Neuronal stem cell (in vitro differentiated cells): ENCODE measurements at places on chromosomes 7 and 10.

DNA sequence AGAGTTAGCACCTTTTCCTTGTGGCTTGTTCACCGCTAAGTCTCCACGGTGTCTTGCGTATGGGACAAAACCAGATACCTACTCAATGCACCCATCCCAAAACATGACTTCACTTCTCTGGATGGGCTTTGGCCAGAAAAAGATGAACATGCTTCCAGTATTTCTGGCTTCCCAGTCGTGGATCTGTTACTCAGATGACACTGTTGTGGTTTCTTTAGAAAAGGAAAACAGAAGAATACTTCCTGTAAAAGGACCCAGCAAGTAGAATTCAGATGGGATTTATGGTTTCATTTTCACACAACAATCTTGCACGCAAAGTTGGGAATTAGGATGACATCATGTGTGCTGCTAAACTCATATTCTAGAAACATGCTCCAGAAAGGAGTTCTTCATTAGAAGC lies 216.7 kb downstream of the ADAM12 start:
- no peak for DNase-seq
- no peak overlapping the region for H3K4me3 ChIP-seq
- H3K27me3 ChIP-seq = no peaks in the 10 kb centered on the region
- no peak overlapping the region for H3K27ac ChIP-seq

DNA sequence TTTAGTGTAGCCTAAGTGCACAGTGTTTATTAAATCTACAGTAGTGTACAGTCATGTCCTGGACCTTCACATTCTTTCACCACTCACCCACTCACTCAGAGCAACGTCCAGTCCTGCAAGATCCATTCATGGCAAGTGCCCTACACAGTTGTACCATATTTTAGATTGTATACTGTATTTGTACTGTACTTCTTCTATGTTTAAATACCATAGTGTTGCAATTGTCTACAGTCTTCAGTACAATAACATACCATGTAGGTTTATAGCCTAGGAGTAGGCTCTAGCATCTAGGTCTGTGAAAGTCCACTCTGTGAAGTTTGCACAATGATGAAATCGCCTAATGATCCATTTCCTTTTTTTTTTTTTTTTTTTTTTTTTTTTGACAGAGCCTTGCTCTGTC lies 12.0 kb downstream of the EEPD1 start:
- no peak overlapping the region for H3K27ac ChIP-seq
- H3K4me3 ChIP-seq = no peak overlapping the region
- no peak for DNase-seq
- H3K4me1 ChIP-seq = no peaks in the 10 kb centered on the region
- no peaks in the 10 kb centered on the region for H3K27me3 ChIP-seq
- no peaks in the 10 kb centered on the region for H3K36me3 ChIP-seq

- no peaks in the 10 kb centered on the region for H3K27me3 ChIP-seq
- H3K4me1 ChIP-seq = no peaks in the 10 kb centered on the region
- DNase-seq = no peak
- no peaks in the 10 kb centered on the region for H3K36me3 ChIP-seq
- H3K27ac ChIP-seq = no peak overlapping the region
Measured at GRCh38 chr10:98620503-98620902, 173.8 kb upstream of the HPS1 start.

DNA sequence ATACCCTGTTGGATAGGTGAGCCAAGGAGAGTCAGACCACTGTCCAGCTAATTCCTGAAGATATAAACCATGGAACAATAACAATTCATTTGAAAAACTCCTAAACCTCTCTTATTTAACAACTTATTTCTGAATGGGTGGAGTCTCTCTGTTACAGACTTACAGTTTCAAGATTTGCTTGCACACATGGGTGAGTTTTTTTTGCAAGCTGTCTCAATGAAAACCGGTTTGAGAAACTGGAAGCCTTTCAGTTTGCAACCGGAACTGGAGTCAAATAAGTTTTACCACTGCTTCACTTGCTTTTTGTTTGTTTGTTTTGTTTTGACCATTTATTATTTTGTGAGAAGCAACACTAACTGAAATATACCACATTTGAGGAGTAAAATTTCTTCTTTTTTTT lies 243.8 kb downstream of the MTERF1 start:
- DNase-seq = no peak
- H3K4me1 ChIP-seq = peaks cover 12% of the 10 kb centered on the region
- H3K27ac ChIP-seq = no peak overlapping the region
- H3K36me3 ChIP-seq = no peaks in the 10 kb centered on the region

GRCh38 chr7:1243964-1244416 lies 11.3 kb downstream of the UNCX start:
- peaks cover 96% of the 10 kb centered on the region for H3K27me3 ChIP-seq
- DNase-seq = no peak
- no peaks in the 10 kb centered on the region for H3K36me3 ChIP-seq
- H3K4me1 ChIP-seq = peaks cover 10% of the 10 kb centered on the region
- no peak overlapping the region for H3K4me3 ChIP-seq

GRCh38 chr7:131012477-131013031 lies 278.5 kb upstream of the KLF14 start:
- peaks cover 4% of the 10 kb centered on the region for H3K4me1 ChIP-seq
- DNase-seq = no peak
- H3K27ac ChIP-seq = no peak overlapping the region
- H3K27me3 ChIP-seq = no peaks in the 10 kb centered on the region
- H3K36me3 ChIP-seq = no peaks in the 10 kb centered on the region

DNA sequence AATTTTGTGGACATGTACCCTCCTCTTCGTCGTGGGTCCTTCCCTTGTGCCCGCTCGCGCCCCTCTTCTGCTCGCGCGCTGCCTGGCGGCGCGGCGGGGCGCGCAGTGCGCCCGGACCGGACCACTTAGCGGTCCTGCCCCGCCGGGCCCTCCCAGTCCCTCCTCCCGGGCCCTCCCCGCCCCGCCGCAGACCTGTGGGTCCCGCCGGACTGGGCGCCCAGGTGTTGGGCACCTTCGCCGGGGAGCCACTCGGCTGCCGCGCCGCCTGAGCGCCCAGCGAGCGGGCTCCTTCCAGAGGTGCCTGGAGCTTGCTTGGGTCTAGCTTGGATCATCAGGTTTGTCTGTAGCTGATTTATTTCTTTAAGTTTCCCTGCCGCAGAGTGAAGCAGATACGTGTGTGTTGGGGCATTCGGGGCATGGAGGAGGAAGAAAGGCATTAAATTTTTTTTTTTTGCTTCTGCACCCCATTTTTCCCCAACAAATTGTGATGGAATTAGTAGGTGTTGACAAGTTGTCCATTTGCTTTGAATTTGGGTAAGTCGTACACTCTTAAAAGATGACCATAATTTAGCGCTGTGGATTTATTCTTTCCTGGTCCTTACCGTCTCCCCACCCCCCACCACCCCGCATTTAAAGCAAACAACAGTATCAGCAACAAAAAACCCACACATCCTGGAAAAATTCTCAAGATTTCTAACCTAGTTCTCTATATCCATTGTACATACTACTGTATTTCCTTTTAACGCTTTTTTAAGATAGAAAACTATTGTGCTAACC lies 905 bp downstream of the C1GALT1 start:
- H3K4me1 ChIP-seq = peaks cover 5% of the 10 kb centered on the region
- no peaks in the 10 kb centered on the region for H3K27me3 ChIP-seq
- no peak for DNase-seq
- H3K27ac ChIP-seq = peak overlapping the region; percentile 92

- H3K27ac ChIP-seq = no peak overlapping the region
- no peaks in the 10 kb centered on the region for H3K36me3 ChIP-seq
- no peak for DNase-seq
- H3K4me1 ChIP-seq = no peaks in the 10 kb centered on the region
Measured at GRCh38 chr7:29749701-29750321, 56.5 kb upstream of the WIPF3 start.

DNA sequence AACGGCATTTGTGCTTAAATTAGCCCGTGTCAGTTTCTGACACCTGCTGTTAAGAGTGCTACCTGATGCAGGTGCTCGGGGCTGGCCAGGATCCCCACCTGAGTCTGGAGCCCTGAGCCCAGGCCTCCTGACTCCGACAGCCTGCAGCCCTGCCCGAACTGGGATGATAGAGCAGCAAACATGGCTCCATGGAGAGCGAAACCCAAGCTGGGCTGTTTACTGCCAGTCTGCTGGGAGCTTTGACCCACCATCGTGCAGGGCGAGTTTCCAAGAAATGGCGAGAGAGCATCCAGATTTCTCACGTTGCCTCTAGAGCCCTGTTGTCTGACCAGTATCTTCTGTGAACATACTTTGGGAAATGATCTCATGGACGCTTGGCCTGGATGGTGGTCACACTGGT lies 66.2 kb downstream of the MGMT start:
- H3K4me3 ChIP-seq = no peak overlapping the region
- no peaks in the 10 kb centered on the region for H3K36me3 ChIP-seq
- H3K4me1 ChIP-seq = peaks cover 14% of the 10 kb centered on the region
- no peak for DNase-seq

DNA sequence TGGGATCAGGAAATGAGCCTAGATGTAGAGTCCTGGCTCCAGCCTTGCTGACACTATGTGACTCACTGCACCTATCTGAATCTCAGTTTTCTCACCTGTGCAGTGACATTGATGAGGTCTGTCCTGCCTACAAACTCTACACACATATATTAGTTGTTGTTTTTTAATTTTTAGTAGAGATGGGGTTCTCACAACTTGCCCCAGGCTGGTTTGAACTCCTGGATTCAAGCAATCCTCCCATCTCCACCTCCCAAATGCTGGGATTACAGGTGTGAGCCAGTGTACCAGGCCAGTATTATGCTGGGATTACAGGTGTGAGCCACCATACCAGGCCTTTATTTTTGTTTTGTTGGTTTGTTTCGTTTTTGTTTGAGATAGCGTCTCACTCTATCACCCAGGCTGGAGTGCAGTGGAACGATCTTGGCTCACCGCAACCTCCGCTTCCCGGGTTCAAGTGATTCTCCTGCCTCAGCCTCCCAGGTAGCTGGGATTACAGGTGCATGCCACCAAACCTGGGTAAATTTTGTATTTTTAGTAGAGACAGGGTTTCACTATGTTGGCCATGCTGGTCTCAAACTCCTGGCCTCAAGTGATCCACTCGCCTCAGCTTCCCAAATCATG lies 11.8 kb upstream of the DDIT4 start:
- H3K4me3 ChIP-seq = peak overlapping the region; percentile 52
- no peaks in the 10 kb centered on the region for H3K27me3 ChIP-seq
- peaks cover 33% of the 10 kb centered on the region for H3K4me1 ChIP-seq
- DNase-seq = no peak
- peak overlapping the region; percentile 92 for H3K27ac ChIP-seq
- no peaks in the 10 kb centered on the region for H3K36me3 ChIP-seq

DNA sequence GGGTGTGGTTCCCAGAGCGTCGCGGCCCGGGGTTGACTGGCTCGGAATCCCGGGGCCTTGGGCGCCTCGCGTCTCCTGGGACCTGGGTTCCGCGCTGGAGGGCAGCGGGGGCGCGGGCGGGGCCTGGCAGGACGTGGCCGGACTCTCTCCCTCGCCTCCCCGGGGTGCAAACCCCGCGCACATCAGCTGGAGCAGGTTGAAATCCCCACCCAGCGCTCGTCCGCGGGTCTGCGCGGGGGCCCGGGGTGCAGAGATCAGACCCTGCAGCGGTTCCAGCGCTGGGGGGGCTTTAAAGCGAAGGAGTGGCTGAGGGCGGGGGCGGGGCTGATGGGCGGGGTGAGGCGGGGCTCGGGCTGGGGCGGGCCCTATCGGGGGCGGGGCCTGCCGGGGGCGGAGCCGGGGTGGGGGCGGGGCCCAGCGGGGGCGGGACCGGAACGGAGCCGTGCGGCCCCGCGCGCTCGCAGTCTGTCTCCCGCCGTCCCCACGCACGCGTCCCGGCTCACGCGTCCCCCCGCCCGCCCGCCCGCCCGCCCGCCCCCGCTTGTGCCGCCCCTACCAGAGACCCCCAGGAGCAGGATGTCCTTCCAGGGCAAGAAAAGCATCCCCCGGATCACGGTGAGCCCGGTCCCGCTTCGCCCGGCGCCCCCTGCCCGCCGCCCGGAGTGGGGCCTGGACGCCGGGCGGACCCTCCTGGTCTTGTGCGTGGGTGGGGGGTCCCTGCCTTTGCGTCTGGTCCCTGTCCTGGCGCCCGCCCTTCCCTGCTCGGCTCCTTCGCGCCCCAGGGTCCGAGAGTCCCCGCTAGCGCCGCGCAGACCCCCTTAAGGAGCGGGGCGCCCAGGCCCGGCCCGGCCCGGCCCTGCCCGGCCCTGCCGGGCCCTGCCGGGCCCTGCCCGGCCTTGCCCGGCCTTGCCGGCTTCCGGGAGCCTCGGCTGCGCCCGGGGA lies at the start of gene DPYSL4:
Gene DPYSL4 (plus strand): TSS at position 461 of the 942 bp plus-strand sequence. CDS start 116 bp downstream, at position 577.
- H3K27ac ChIP-seq = no peak within 1 kb of the TSS
- no peak for DNase-seq
- peaks cover 35% of the 10 kb centered on the region for H3K36me3 ChIP-seq
- peaks cover 48% of the 10 kb centered on the region for H3K27me3 ChIP-seq
- H3K4me3 ChIP-seq = peak within 1 kb of the TSS; percentile 94

- peaks cover 25% of the 10 kb centered on the region for H3K4me1 ChIP-seq
- DNase-seq = peak; percentile 66
- no peak overlapping the region for H3K27ac ChIP-seq
- no peaks in the 10 kb centered on the region for H3K27me3 ChIP-seq
- no peaks in the 10 kb centered on the region for H3K36me3 ChIP-seq
- H3K4me3 ChIP-seq = no peak overlapping the region
Measured at GRCh38 chr10:44974628-44975430, 3.8 kb downstream of the DEPP1 start.

GRCh38 chr7:151402029-151402835 lies 7.6 kb downstream of the WDR86 start:
- peaks cover 1% of the 10 kb centered on the region for H3K4me1 ChIP-seq
- H3K27me3 ChIP-seq = peaks cover 2% of the 10 kb centered on the region
- peaks cover 27% of the 10 kb centered on the region for H3K36me3 ChIP-seq
- no peak for DNase-seq
- no peak overlapping the region for H3K27ac ChIP-seq

GRCh38 chr7:2006231-2006771 lies 226.4 kb downstream of the MAD1L1 start:
- H3K27me3 ChIP-seq = no peaks in the 10 kb centered on the region
- H3K27ac ChIP-seq = no peak overlapping the region
- peaks cover 3% of the 10 kb centered on the region for H3K36me3 ChIP-seq
- no peak overlapping the region for H3K4me3 ChIP-seq

DNA sequence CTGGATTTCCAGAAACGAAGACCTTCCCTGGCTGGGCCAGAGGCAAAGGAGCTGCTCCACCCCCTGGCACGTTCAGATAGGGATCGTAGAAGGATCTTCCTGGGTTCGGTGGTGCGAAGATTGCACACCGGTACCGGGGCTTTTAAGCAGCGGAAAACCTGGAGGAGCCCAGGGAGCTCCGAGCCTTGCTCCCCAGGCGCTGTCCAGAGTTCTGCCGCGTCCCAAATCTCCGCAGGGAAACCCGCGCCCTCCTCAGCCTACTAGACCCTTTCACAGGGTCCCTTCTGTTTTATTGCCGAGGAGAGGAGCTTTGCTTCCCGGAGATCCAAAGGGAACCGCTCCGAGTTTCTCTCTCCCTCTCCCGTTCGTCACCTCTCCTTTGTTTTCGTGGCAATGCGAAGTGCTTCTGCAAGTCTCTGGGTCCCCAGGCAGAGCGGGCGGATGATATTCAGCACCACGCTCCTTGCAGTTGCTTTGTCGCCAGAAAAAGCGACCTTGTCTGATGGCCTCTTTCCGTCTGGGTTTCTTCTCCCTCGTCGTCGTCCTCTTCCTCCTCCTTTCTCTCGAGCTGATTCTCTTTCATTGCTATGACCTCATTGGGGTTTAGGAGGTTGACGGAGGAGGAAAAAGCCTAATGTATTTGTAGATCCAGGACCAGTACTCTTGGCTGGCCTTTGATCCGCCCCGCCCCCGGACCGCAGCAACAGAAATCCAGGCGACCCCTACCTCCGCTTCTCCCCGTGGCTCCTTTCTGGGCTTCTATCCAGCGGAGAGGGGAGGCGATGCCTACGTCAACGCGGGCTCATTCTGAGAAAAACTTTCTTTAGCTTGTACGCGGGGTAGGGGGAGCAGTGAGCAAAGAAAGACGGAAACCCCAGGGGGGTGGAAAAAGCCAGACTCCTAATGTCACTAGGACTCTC lies at the start of gene TMEM196:
Gene TMEM196 (minus strand): TSS at position 777 of the 920 bp plus-strand sequence. CDS start 921 bp downstream, outside the sequence.
- no peak within 1 kb of the TSS for H3K27ac ChIP-seq
- DNase-seq = peak; percentile 57
- H3K27me3 ChIP-seq = no peaks in the 10 kb centered on the region
